ENCODE measurements at places on chromosomes 12 and 14.

GRCh38 chr14:68649476-68650189 is 143.2 kb downstream of the ZFP36L1 start:
- no peak for DNase-seq

DNA sequence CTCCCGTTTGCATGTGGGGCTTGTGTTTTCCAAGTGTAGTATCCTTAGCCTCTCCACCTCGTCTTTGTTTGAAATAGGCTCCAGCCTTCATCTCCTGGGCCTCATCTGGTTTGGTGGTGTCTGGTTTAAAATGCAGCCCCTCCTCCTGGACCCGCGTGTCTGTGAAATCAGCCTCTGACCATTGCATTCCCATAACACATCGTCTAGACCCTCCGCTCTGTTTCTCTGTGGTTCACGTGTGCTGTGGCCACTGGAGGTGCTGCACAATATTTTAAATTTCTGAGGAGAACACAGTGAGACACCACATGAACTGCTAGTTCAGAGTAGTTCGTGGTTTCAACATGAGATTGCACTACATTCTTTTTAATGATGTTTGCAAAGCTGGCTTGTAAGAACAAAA is 35.6 kb downstream of the UBE3B start:
- no peak for DNase-seq

GRCh38 chr12:114508529-114509129 is 102.7 kb upstream of the TBX5 start:
- DNase-seq = peak; percentile 68

GRCh38 chr14:35826952-35827416 is 846 bp downstream of the BRMS1L start:
- no peak for DNase-seq

DNA sequence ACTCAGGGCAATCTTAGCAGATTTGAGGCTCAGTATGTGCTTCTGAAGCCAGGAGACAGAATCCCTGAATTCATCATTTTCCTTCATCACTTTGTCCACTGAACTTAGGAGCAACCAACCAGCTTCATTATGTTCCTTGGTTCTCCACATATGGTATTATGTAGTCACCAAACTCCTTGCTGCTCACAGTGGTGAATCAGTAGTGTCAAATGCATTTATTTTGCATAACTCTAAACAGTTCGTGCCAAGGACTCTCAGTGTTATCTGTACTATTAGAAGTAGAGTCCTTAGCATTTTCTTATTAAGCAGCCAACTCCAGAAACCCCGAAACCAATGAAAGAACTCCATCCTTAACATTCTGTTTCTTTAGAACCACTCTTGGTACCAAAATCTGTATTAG is 466.9 kb upstream of the RGS6 start:
- no peak for DNase-seq

DNA sequence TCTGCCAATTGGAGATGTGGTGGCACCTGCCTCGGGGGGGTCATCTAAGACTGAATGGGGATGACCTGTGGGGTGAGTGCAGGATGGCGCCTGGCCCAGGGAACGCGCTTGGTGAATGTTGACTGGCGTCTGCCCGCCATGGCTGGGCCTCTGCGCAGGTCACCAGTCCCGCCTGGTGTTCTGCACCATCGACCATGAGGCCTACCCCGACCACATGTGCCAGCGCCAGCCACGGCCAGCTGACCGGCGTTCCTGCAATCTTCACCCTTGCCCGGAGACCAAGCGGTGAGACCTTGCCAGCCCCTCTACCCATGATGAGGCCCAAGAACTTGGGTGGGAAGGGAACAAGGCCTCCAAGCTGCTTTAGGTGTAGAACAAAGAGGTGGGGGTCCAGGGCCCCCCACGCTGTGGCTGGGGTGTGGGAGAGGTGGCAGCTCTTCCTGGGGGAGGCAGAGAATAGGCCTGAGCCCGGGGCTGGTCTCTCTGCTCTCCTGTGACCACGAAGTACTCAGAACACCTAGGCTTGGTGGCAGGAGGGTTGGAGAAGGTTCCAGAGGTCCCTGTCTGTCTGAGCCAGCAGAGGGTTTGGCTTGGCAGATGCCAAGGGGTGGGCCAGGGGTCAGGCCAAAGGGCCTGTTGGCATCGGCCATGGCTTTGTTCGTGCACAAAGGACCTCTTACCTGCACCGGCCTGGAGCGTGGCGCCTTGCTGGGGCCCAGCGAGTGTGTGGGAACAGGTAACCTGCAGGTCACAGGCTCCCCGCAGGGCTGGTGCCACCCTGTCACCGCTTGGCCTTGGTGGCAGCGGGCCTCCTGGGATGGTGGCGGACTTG is 15.4 kb downstream of the PAPLN start:
- no peak for DNase-seq
